Activated naive CD4-positive, alpha-beta T cell treated with anti-CD3 and anti-CD28 coated beads, Interleukin-2, amount 50 U/mL, for 72 hours (primary cell): ENCODE measurements at places on chromosomes 3 and 15. TPM values are rescaled to one million over a fixed set of nuclear protein-coding genes. Genes with fewer than 3 reads are reported as not detected.

The GOLGA8N gene
- total RNA-seq, result 10.0 TPM

The CCDC9B gene
- 2.8 TPM for total RNA-seq

The GNAT1 gene
- total RNA-seq, result not detected

The SERINC4 gene
- 0.61 TPM for total RNA-seq

DNA sequence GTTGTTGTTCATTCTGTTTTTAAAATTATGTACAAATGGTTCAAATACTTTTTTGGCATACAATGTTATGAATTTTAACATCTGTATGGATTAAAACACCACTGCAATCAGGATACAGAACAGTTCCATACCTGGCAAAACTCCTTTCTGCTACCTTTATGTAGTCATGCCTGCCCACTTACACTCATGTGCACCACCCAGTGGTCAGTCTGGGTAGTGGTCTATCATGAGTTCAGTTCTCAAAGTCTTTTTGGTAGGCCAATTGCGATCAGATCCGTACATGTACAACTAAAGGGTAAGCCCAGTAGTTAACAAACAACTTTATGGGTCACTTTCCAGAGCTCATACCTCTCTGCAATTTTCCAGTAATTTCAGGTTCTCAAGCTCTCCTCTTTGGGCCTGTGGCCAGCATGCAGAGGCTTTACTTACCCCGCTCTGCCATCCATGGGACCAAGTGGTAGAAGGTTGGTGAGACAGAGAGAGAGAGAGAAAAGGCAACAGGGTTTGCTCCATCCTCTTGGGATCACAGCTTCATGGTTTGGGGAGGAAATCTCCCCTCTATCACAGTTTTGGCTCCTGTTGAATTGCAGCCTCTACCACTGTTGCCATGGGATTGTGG is 63.9 kb upstream of the FAM98B start:
- peak; percentile 71 for DNase-seq

GRCh38 chr3:193987186-193987585 is 148.8 kb upstream of the HES1 start:
- no peak for DNase-seq

DNA sequence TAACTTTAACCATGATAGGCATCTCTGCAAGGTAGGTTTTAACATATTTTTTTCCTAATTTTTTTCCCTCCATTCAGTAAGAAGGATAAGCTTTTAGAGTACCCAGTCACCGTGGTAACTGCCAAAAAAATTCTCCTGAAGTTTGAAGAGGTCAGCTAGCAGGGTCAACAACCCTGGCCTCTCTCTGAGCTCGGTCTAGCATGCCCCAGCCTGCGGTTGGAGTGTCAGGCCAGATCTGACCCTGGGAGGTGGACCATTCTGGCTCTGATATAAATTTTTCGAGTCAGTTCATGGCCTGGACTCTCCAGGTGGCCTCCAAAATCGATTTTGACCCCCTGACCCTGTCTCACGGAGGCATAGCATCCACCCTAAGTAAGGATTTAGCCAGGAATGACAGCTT is 29.7 kb downstream of the SOX2 start:
- DNase-seq, result no peak

- DNase-seq, result no peak
Observed at GRCh38 chr3:127767126-127767525, 55.2 kb downstream of the MGLL start.

DNA sequence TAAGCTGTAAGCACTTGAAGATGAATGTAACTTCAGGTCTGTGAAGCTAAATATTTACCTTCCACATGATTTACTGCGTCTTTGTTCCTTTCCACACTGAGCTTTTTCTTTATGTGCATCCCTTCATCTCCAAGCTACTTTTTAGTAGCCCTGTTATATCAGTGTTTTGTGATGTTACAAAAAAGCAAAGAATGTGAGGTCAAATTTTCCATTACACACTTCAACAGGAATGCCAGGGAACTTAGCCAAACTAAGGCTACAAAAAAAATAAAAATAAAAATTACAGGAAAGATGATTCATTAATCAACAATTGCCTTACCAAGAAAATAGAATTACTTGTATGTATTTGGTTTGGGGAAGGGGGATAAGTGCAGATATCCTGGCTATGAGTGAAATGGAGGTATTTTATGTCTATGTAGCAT is 73.0 kb downstream of the FILIP1L start:
- no peak for DNase-seq

GRCh38 chr3:24764236-24764915 is 269.7 kb upstream of the THRB start:
- no peak for DNase-seq

DNA sequence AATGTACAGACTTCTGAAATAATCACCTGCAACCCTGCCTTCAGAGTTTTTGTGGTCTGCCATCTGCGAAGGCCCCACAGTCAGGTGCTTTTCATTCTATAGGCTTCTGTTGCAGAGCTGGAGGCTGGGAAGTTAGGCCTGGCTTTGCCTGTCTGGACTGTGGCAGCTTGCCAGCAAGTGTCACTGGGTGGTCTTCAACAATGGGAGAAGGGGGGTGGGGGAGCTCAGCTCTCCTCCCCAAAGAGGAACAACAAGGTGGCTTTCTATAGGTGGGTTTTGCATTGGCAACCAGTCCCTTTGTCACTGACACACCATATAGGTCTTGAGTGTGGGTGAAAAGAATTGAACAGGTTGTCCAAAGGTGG is 7.3 kb downstream of the BOC start:
- no peak for DNase-seq

- DNase-seq, result no peak
Observed at GRCh38 chr3:111890051-111890580, 31.1 kb downstream of the PHLDB2 start.

- no peak for DNase-seq
Observed at GRCh38 chr3:150703299-150703755, 393 bp downstream of the ERICH6 start.

GRCh38 chr3:175518459-175518858 is 659.3 kb downstream of the NAALADL2 start:
- DNase-seq, result no peak

GRCh38 chr3:195865752-195866151 is 42.6 kb downstream of the TNK2 start:
- no peak for DNase-seq

GRCh38 chr3:14634763-14635400 is 16.7 kb upstream of the CCDC174 start:
- no peak for DNase-seq
